COR-L47 (cell line): ENCODE measurements at places on chromosomes 16 and 17.

DNA sequence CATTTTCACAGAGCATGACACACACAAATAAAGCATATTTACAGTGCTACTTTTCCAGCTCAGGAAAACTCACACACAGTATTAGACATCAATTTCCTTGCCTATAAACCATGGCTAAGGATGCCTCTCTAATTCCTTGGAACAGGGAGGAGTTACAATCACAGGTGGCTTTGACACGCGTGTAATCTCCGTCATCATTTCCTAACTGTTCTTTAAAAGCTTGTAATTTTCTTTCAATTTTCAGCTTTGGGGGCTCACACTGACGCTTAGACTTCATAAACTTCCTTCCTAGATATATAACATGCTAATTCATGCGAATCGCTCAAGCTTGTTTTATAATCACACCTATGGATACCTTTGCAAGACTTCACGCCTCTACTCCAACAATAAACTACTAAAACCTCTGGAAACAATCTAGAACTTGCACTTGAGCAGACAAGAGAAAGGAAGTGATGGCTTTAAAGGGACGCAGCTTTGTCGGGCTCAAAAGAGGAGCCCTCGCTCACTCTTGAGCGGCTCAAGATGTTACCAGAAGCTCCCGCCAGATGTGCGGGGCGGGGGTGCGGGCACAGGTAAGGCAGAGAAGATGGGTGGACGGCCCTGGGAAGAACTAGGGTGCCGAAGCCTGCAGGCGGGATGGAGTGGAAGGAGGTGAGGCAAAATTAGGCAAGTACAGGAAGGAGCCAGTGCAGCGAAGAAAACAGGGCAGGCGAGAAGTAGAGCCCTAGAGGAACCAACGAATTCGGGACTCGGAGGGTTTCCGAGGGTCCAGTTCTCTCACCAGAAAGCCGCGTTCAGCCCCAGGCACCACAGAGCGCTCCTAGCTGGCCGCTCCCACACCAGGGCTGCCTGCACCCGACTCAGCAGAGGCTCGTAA is 631 bp downstream of the RETREG3 start:
- no peak for DNase-seq

GRCh38 chr16:9203956-9204355 is 112.5 kb downstream of the HAPSTR1 start:
- no peak for DNase-seq

DNA sequence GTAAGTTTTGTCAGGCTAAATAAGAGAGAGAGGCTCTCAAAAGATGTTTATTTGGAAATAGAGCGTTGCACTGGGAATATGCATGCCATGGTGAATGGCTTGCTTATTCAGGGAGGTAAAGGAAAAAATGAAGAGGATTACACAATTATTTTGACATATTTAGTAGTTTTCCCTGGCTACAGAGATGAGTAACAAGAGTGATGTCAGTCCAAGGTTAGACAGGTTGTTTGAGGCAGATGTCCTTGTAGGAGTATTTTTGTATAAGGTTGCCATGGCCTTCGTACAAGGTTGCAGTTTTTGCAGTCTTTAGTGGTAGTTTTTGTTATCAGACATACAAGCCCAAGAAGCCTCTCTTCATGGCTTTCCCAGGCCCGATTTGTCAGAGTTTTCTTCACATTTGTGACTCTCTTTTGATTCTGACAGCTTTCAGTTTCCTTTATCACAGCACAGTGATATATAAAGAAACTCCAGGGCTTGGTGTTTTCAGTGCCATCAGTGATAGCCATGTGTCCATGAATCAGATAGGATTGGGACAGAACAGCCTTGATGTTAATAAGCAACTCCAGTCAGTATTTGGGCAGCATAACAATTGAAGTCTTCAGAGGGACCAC is 18.7 kb upstream of the LGALS9 start:
- no peak for DNase-seq

DNA sequence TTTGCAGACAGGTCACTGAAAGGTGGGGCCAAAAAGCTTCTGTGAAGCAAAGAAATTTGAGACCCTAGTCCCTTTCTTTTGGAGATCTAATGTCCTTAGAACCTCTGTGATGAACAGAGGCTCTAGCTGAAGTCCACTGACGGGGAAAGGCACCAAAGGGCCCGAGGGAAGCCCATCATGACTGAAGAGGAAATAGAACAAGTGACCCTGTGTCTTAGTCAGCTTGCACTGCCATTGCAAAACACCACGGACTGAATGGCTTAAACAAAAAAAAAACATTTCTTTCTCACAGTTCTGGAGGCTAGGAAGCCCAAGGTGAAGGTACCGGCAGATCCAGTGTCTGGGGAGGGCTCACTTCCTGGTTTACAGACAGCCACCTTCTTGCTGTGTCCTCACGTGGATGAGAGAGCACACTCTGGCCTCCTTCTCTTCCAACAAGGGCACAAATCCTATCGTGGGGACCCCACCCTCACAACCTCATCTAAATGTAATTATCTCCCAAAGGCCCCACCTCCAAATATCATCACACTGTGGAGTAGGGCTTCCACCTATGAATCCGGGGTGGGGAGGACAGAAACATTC is 24.3 kb upstream of the ASGR2 start:
- no peak for DNase-seq

DNA sequence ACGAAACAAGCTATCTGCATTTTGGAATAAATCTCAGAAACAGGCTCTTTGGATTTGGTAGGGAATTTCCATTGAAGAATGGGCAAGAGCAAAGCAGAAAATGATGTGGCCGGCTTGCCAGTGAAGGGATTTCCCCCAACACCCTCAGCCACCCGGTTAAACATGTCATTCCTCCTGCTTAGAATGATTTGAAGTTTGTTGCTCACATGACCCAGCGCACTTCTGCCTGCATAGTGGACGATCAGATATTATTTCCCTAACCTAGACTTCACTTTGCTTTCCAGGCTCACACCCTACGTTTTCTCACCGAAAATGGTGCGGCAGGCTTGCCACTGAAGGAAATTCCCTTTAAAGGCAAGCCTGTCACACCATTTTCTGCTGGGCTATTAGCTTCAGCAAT is 170.7 kb downstream of the CDH11 start:
- no peak for DNase-seq

DNA sequence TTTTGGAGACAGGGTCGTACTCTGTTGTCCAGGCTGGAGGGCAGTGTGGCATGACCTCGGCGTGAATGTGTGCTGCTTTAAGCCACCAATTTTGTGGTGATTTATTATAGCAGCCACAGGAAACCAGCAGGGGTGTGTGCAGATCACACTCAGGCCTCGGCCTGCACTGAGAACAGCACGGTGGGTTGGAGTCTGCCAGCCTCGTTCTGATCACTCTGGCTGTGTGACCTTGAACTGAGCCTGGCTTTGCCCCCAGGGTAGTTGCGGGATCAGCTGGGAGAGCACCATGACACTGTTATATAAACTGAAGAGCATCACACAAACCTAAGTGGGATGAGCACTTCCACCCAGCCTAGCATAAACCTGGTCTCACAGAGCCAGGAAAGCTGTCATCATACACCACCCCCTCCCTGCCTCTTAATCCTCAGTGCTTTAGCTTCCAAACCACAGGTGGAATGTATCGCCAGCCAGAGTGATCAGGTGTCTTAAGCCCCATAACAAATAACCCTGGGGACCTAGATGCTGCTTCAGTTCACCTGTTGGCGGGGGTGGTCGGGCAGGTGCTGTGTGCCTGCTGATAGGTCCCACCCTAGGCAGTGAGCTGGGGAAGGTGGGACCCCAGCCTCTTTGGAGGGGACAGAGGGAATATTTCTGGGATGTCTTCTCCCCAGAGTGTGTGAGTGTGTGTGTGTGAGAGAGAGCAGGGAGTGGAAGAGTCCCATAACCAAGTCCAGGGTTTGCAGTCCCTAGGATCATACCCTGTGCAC is 28.6 kb upstream of the NDRG4 start:
- no peak for DNase-seq
